Activated effector memory CD4-positive, alpha-beta T cell treated with anti-CD3 and anti-CD28 coated beads, Interleukin-2, amount 50 U/mL, for 16 hours (primary cell): ENCODE measurements at places on chromosomes 6 and 20.
A peak's percentile ranks its signal among the peaks of the same experiment; 100 is the strongest.

GRCh38 chr6:146895101-146895771 is 296.5 kb downstream of the ADGB start:
- DNase-seq, result no peak

- DNase-seq, result no peak
Observed at GRCh38 chr20:19449051-19449450, 236.6 kb downstream of the SLC24A3 start.

DNA sequence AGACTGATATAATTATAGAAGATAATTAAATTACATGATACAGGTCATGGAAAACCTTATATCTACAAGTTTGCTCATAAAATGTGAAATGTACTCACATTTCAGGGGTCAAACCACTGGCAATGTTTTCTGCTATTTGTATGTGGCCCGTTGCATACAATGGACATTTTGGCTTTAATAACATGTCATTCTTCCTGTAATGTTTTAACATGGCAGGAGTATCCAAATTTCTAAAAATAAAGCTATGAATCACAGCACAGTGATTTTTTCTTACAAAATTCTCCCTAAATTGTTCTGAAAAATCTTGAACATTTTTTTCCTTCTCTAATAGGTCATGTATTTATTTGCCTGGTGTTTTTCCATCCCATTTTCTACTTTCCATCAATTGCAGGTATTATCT is 305.7 kb downstream of the SMOC2 start:
- DNase-seq, result no peak

DNA sequence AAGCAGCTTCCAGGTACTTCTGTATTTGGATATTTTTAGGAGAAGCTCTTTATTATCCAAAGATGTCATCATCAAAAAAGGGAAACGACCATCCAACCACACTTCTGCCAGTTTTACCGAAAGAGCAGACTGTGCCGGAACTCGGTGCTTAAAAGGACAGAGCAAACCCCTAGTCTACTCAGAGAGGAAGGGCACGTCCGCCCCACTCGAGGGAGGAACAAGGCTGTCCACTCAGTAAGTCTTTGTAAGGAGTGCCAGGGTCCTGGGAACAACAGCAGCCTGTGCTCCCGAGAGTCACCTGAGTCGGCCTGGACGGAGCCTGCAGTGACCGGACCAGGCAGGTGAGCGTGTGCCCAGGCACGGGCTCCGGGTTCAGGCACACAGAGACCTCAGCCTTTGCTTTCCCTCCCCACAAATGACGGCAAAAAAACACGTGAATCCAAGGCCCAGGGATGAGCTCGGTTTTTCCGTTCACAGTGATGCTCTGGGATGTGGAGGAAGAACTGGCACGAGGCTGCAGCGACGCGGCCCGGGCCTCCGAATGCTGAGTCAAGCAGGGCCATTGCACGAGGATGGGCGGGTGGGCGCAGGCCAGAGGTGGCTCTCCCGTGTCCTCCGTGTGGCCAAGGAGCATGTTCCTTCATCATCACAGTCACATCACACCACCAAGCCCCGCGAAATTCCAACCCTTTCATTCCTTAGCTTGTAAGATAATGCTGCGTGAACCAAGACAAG is 17.4 kb upstream of the SLCO4A1 start:
- no peak for DNase-seq

DNA sequence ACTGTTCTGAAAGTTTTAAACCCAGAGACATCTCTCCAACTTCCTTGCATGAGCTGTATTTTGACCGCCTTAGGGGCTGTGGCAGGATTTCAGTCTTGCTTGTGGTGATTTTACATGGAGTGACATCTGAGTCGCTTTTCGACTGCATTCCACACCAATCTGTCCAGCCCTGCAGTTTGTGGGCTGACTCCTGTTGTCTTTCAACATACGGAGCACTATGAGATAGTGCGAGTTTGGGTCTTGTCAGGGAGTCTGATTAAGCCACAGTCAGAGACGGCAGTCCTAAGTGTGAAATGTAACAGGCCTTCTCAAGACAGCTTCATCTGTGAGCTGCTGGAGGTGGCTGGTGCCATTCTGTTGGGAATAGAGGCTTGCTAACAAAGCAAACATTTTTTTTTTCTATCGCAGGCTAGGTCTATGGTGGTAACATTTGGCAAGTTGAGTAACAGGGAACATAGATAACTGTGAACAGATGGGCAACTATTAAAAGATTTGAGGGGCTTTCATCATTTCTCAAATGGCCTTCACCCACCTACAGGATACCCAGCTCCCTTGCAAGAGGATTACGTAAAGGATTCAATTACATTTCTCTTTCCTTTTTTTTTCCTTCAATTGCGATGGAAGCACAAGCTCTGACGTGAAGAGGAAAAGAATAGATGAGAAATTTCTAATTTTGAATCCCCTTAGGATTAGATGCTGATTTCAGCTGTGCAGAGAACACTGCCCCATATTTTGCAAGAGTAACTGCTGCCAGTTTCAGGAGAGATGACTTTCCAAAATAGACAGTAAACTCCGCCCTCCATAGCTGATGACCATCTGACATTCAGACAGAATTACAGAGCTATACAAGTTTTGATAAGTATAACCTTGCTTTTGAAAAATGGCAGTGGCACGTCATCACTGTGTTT is 25.1 kb downstream of the CAP2 start:
- no peak for DNase-seq

GRCh38 chr6:132797951-132798868 is at the start of gene SLC18B1:
Gene SLC18B1, minus strand, starts transcription at chr6:132798637. Its CDS starts 181 bp downstream, at chr6:132798456.
- DNase-seq, result peak; percentile 86

- DNase-seq, result no peak
Observed at GRCh38 chr20:51379601-51380341, 162.7 kb downstream of the NFATC2 start.

- DNase-seq, result no peak
Observed at GRCh38 chr6:12075067-12075563, 63.0 kb downstream of the HIVEP1 start.

GRCh38 chr6:55082021-55082420 is 92.3 kb upstream of the HCRTR2 start:
- DNase-seq, result no peak

- DNase-seq, result no peak
Observed at GRCh38 chr20:11972478-11972877, 54.8 kb downstream of the BTBD3 start.

DNA sequence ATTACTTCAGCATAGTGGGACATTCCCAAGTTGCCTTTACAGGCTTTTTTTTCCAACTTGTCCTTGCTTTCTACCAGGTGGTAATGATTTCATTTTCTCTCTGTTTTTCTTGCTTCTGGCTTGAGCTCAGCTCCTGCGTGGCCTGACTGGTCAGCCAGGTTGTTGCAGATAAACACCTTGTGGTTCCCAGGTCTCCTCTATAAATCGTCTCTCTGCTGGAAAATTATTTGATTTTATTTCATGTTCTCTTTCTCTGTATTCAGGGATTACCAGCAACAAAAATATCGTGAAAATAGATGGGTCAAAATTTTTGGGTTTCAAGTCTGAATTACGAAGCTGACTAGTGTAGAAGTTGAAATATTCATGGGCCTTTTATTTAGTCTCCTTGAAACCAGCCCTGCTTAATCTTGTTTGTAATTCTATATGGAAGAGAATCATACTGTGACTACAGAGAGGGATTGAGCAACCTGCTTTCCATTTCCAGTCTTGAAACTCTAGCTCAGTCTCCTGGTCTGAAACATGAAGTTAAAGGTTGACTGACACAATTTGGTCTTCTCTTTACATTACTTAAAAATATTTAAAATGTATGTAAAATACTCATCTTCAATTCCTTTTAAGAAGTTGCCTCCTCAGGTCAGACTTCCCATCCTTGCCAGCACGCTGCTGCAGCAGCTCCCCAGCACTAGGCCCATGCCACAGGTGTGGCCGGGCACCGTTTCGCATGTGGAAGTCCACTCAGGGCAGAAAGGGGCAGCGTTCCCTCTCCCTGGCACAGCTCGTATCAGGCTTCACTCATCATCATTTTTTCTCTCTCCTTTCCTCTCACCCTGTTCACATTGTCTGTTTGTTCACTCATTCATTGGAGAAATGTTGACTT is 7.1 kb downstream of the DUSP22 start:
- no peak for DNase-seq

DNA sequence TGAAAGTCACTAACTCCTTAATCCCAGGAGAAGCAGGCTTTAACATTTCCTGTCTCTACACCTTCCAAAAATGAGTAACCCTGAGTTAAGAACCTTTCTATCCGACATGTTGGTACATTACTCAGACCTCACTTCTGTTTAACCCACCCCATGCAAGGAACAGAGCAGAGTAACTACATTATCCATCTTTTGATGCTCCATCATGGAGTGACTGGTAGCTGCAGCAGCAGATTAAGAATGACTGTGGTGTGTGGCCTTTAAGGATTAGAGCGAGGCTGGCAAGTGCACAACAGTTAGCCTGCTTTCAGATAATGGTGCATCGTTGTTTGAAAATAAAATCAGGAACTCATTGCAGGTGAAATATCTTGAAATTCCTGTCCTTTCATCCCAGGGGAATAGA is 2.0 kb downstream of the TRAF3IP2 start:
- DNase-seq, result no peak

- DNase-seq, result no peak
Observed at GRCh38 chr20:11454966-11455799, 462.5 kb upstream of the BTBD3 start.

DNA sequence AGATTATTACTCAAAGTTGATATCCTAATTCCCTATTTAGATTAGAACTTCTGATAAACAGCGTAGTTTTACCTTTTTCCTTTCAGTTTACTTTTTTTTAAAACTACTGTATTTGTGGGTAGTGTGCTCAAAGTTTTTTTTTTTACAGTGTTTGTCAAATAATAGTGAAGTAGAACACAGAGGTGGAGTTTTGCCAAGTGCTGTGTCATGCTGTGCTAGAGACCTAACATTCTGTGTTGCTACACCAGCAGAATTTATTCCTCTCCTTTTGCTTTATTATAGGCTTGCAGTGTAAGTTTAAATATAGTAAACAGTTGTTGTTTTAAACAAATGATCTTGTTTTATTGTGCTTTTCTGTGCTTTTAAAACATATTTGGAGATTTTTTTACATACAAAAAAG is 125.4 kb downstream of the HIVEP1 start:
- no peak for DNase-seq

- no peak for DNase-seq
Observed at GRCh38 chr6:11756726-11757125, 21.9 kb downstream of the ADTRP start.

DNA sequence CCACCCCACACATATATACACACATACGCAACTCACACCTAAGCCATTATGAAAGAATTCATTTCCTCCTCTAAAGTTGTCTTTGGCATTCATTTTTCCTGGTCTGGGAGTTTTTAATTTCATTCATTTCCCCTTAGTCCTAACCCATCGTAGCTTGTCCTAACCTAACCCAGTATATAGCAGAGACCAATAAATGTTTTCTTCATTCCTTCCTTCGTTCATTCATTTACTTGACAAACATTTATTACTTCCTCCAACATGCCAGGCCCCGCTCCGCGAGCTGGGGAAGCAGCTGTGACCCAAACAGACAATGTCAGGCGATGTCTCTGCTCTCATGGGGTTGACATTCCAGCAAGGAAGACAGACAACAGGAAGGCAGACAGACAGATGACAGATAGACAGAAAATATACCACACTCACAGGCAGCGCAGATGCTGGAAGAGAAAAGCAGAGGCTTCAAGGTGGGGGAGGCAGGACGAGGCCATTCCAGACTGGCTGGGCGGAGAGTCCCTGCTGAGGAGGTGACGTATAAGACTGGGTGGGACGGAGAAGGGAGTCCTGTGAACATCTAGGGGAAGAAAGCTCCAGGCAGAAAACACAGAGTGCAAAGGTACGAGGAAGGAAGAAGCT is 33.7 kb upstream of the SIRPA start:
- DNase-seq, result no peak

- DNase-seq, result no peak
Observed at GRCh38 chr20:50919567-50919966, 11.7 kb downstream of the ADNP start.

DNA sequence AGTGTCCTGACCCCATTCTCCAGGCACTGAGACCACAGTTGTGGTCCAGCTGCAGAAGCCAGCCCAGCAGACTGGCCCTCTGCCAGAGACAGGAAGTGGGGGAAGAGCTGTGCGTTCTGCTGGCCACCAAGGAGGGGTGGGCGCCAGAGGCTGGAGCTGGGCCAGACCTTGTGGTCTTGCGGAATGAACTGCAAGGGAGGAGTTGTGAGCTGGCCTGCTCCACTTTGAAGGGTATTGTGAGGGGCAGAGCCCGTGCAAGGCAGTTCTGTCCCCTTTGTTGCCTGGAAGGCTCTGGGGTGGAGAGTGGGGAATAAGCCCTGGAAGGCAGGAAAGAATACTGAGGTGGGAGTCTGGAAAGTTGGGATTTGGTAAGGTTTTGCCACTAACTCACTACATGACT is 3.6 kb upstream of the MDFI start:
- DNase-seq, result no peak

- DNase-seq, result no peak
Observed at GRCh38 chr20:62576815-62577489, 65.4 kb upstream of the SLCO4A1 start.

- DNase-seq, result peak; percentile 85
Observed at GRCh38 chr6:32972353-32973143, 4.2 kb downstream of the BRD2 start.

- DNase-seq, result no peak
Observed at GRCh38 chr6:7912024-7912423, 1.4 kb upstream of the TXNDC5 start.

GRCh38 chr6:90121982-90122381 is 174.7 kb downstream of the BACH2 start:
- no peak for DNase-seq

GRCh38 chr20:23143098-23143497 is 57.0 kb upstream of the CD93 start:
- DNase-seq, result peak; percentile 48

DNA sequence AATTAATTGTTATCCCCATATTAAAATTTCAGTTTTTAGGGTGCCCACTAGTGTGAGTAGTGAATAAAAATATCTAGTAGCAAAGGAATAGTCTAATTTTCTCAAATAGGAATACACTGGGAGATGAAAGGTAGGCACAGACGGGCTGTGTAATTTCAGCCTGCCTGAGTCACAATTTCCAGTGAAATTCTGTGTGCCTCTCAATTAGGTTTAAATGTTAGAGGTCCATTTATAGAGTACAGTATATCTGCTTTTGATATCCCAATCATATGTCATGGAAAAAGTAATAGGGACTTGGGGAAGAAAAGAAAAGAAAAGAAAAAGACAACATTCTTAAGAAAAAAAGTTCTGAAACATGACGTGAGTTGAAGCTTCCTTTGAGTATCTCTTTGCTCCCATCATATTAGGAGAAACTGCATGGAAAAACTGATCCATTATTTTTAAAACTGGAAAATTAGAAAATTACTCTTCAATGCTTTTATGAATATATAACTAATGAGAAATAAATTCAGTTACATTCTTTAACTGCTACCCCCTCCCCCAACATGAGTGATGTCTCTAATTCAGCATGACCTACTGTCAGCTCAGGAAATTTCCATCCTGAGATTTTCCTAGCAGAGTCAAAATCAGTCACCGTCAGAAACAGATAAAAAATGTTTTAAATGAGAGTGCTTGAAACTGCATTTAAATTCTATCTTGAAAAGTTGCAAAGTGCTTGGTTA is 473.8 kb upstream of the HSF2 start:
- DNase-seq, result no peak

GRCh38 chr6:108544606-108545005 is 16.1 kb upstream of the FOXO3 start:
- no peak for DNase-seq
